ENCODE measurements at places on chromosomes 5 and 9.

DNA sequence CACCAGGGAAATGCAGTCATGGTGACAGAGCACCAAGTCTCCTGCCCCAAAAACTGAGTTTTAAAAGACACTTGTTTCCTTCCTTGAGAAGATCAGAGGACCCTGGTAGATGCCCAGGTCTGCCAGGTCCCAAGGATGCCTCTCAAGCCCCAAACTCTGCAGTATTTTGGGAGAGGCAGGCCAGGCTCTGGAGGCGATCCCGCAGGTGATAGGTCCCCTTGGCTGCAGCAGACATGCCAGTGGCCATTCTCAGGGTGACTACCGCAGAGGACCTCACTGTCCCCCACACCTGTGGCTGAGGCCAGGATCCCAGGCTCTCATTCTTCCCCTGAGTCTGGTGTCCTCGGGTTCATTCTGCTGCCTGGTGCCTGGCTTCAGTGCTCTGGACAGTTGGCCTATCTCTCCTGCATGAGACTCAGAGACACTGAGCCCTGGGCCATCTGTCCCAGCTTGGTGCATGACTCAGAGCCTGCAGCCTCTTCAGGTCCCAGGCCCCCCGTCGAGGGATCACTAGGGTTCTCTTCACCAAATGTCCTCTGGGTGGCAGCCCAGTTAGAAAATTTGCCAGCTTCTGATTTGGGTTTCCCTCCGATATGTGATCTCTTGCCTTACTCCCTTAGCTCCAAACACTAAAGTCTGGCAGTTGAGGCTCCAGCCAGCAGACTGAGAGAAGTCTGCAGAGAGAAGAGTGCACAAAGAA, 59.7 kb upstream of the GARNL3 start:
- no peak for DNase-seq

DNA sequence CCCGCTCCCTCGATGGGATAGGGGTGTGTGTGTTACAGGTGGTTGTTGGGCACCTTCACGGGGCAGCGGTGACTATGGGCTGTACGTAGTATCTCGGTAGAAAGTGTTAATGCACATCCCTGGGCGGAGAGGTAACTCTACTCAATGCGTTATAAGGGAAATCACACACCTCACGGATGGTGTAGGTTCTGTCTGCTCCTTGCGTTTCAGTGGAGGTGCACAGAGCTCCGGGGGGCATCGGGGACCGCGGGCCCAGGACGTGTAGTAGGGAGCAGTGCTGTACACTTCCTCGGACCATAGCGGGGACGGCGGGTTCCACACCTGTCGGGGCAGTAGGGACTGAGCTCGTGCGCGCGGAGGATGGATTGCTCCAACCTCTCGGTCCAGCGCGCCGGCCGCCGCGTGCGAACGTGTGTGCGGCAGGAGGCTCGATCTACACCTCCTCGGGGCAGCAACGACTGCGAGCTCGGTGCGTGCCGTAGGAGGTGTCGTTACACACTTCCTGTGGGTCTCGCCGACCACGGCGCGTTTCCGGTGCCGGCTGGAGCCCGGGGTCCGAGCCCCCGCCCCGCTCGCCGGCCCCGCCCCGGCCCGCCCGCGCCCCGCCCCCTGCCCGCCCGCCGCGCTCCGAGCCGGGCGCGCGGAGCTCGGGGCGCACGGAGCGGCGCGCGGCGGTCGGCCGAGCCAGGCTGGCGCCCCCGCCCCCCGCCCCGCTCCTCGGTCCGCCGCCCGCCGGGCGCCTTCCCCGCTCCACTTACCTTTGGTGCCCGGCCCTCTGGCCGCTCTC, at the start of gene KIAA1958:
KIAA1958 (plus strand) TSS at position 607 of the 787 bp plus-strand sequence. CDS start 87,254 bp downstream, outside the sequence.
- DNase-seq: no peak

GRCh38 chr5:55066277-55066676, 36.2 kb upstream of the GZMA start:
- DNase-seq: no peak

- no peak for DNase-seq
Observed at GRCh38 chr5:115524199-115524847, 20.3 kb downstream of the FEM1C start.
